Right atrium auricular region (tissue), 2 donors: ENCODE measurements at places on chromosomes 12 and 14. TPM values are rescaled to one million over a fixed set of nuclear protein-coding genes. Genes with fewer than 3 reads are reported as not detected.

- no peak for DNase-seq
These were observed 1.5 kb downstream of the RILPL1 start for GRCh38 chr12:123532019-123532418.

GRCh38 chr14:76716285-76716684, 45.0 kb upstream of the VASH1 start:
- no peak for DNase-seq

DNA sequence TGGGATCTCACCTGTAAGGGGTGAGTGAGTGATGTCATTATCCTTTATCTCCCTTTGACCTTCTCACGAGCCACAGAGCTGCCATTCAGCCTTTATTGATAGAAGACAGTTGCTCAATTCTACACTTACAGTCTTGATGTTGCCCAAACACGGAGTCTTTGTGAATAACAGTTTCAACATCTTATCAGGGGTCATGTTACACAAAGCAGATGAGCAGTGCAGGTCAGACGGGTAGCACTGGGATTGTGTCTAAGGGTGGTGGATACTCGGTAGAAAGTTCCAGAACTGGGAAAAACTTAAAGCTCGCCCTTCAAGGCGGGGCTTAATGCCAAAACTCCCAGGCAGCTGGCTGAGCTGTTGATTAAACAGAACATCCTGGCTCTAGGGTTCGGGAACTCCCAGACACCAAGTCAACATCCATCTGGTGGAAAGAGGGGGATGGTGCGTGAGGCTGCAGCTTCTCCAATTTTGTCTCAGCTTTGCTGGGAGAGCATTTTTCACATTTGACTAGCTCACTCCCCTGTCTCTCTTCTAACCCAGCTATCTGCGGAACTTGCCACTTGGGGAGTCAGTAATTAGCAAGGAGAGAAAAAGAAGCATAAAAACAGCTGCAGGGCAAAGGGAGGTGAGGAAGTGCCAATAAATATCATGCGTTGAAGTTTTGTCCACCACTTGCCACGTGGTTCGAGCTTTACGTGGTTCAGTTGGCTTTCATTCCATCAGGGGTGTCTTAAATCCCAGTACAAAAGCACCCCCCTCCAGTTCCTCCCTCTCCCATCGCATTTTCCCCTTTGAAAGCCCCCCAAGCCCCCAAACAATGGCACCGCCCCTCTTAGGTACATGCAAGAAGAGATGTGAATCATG, 31.0 kb downstream of the FOXN4 start:
- no peak for DNase-seq

SLCO1B1 gene
- total RNA-seq = not detected

- no peak for DNase-seq
These were observed 63.4 kb upstream of the FBRSL1 start for GRCh38 chr12:132426349-132427173.
